Keratinocyte (primary cell): ENCODE measurements at places on chromosomes 1 and 21. TPM values are rescaled to one million over a fixed set of nuclear protein-coding genes. Genes with fewer than 3 reads are reported as not detected.

DNA sequence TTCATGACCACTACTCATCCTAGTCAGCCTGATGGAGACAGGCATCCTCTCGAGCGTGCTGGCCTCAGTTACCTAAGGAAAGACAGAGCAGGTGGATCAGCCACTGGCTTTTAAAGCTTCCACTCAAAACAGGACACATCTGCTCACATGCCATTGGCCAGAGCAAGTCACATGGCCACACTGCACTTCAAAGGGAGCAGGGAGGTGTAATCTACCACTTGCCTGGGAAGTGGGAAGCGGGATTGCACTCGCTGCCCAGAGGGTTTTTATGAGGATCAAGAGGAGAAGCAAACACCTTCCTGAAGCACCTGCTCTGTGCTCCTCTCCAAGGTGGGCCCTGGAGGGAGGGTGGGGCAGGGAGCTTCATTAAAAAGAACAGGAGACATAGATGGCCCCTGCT, 108.0 kb downstream of the TAS1R2 start:
- no peak overlapping the region for H3K4me3 ChIP-seq
- peaks cover 7% of the 10 kb centered on the region for H3K27me3 ChIP-seq
- no peaks in the 10 kb centered on the region for H3K36me3 ChIP-seq
- no peaks in the 10 kb centered on the region for H3K4me1 ChIP-seq
- no peak overlapping the region for H3K27ac ChIP-seq

DNA sequence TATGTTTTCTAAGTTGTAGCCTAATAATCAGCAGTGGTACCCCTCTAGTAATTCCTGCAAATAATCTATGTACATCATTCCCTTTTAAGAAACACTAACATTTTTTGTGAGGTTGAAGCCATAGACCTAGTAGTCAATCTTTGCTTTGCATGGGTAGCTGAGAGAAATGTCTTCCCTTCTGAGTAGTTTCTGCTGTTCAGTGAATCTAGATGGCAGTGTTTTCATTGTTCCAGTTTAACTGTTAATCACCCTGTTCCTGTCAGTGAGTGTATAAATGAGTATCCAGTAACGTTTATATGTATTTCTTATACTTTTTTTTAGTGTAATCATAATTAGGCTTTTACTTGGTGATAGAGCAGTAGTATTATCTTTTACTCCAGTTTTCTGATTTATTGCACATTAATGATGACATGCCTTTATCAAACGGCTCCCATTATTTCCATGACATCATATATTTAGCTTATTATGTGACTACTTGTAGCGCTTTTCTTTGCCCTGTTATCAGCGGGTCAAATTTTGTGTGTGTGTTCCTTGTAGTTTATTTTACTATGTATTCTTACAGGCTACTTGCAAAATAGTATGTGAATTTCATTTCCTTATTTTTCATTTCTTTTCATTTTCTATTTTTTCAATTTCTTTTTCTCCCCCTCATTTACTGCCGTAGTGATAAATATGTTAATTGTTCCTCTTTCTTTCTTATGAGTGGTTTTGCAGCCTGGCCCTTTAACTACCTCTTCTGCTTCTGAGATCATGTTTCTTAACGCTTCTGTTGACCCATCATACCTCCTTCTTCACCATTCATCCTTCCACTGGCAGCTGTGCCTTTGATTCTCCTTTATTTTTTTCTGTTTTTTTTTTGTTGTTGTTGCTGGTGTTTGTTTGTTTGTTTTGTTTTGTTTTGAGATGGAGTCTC, 18.8 kb downstream of the CEP350 start:
- DNase-seq, result no peak
- no peaks in the 10 kb centered on the region for H3K27me3 ChIP-seq
- no peak overlapping the region for H3K4me3 ChIP-seq
- no peak overlapping the region for H3K27ac ChIP-seq
- H3K36me3 ChIP-seq, result no peaks in the 10 kb centered on the region

GRCh38 chr1:204828352-204828850, 42.3 kb upstream of the NFASC start:
- no peak overlapping the region for H3K4me3 ChIP-seq
- peaks cover 42% of the 10 kb centered on the region for H3K27me3 ChIP-seq
- no peak overlapping the region for H3K27ac ChIP-seq
- H3K36me3 ChIP-seq, result no peaks in the 10 kb centered on the region
- DNase-seq, result no peak

DNA sequence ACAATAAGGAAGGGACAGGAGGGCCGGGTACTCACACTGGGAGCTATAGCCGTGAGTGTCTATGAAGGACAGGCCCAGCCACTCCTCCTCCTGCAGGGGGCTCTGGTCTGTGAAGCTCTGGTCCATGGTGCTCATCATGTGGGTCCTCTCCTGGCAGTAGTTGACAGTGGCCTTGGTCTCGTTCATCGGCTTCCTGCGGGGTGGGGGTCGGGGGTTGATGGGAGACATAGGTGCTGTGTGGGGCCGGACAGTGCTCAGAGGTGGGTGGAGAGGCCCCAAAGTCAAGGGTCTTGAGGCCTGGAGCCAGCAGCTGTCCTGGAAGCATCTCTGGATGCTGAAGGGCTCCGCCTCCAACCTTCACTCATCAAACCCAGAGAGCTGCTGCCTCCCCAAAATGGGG, 260.4 kb downstream of the PTPRU start:
- no peak for DNase-seq
- H3K27ac ChIP-seq, result no peak overlapping the region
- no peak overlapping the region for H3K4me3 ChIP-seq

DNA sequence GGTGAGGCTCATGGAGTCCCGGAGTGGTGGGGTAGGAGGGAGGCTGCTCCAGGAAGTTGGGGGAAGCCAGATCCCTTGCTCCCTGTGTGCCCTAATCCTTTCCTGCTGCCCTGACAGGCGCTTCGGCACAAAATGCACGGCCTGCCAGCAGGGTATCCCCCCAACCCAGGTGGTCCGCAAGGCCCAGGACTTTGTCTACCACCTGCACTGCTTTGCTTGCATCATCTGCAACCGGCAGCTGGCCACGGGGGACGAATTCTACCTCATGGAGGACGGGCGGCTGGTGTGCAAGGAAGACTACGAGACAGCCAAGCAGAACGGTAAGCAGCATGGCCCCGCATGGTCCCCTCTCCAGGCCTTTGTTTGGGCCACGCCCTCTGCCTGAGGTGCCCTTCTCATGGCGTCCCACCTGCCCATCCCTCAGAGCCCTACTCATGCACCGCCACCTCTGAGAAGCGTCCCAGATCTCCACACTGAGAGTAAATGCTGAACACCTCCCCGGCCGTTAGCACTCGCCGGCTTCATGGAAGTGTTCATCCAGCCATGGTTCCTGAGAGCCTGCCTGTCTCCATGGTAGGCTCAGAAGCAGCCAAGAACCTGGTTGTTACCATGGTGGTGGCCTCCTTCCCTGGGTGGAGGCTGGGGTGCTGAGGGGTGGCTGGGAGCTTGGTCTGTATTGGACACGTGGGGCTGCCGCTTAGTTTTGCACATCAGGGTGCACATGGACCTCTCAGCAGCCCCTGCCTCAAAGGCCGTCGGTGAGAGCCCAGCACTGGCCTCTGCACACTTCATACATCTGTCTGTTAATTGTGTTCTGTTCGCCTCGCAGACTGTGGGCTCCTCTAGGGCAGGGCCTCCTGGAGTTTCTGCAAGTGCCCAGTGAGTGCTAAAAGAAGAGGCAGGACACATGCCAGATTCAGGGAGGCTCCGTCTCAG, 36.5 kb downstream of the LHX4 start:
- no peaks in the 10 kb centered on the region for H3K36me3 ChIP-seq
- no peak overlapping the region for H3K4me3 ChIP-seq
- no peak overlapping the region for H3K27ac ChIP-seq
- peaks cover 28% of the 10 kb centered on the region for H3K27me3 ChIP-seq
- peaks cover 15% of the 10 kb centered on the region for H3K4me1 ChIP-seq

- no peaks in the 10 kb centered on the region for H3K27me3 ChIP-seq
- no peak for DNase-seq
- H3K4me3 ChIP-seq, result no peak overlapping the region
- no peaks in the 10 kb centered on the region for H3K4me1 ChIP-seq
Observed at GRCh38 chr1:4003846-4004505, 103.9 kb upstream of the C1orf174 start.

DNA sequence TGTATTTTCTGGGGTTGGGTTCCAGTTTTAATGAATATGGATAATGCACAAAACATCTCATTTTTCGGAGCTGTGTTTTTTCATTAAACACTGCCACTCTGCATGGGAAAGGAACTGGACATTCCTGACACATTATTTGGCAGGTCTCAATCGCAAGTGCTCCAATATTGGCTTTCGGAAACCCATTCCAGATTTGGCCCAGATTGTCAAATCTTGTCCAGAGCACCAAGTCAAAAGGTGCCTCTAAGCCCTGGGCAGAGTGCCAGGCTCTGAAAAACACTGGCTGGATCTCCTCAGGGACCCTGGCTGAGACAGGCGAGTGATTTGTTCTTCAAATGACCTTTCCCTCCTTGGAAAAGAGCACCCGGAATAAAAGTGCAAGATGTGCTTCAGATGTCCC, 68.4 kb upstream of the MRPS6 start:
- no peak overlapping the region for H3K4me3 ChIP-seq
- no peak overlapping the region for H3K27ac ChIP-seq
- H3K27me3 ChIP-seq, result no peaks in the 10 kb centered on the region
- H3K36me3 ChIP-seq, result no peaks in the 10 kb centered on the region

The ATAD3B gene
- polyA plus RNA-seq, result 18.4 to 24.9 TPM (median 20.6 TPM) in 3 replicates
